ENCODE measurements at places on chromosomes 3 and 15.
A peak's percentile ranks its signal among the peaks of the same experiment; 100 is the strongest.

DNA sequence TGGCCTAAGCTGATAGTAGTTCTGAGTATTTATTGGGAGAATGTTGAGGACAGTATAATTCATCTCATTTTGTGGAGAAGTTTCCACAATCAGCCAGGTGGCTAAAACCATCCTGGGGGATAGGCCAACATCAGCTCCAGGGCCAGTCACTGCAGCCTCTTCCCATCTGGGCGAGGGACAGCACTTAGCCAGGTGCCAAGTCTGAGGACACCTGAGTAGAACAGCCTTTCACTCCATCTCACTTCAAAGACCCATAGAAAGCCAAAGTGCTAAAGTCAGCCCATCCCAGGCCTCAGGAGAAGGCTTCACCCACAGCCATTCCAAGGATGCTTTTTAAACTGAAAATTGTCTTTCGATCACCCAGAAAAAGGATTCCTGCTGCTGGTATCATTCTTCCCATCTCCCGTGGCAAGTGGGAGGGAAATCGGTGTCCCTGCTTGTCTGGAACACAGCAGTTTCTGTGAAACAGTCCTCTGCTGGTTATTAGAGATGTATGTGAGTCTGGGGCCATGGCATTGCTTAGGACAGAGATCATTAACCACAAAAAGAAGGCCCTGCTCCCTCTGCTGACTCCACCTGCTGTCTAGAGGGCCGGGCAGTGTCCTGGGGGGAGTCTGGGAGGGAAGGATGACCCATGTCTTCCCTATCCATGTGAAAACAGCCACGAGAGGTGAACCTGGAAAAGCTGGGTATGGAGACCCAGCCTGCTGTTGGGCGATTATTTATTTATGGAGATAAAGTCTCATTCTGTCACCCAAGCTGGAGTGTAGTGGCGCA lies 9.6 kb downstream of the CALML4 start:
- no peak for DNase-seq

- DNase-seq, result peak; percentile 45
Observed at GRCh38 chr3:50316657-50317242, 5.8 kb downstream of the HYAL2 start.

- DNase-seq, result no peak
Observed at GRCh38 chr3:127817406-127817841, 4.9 kb downstream of the MGLL start.

DNA sequence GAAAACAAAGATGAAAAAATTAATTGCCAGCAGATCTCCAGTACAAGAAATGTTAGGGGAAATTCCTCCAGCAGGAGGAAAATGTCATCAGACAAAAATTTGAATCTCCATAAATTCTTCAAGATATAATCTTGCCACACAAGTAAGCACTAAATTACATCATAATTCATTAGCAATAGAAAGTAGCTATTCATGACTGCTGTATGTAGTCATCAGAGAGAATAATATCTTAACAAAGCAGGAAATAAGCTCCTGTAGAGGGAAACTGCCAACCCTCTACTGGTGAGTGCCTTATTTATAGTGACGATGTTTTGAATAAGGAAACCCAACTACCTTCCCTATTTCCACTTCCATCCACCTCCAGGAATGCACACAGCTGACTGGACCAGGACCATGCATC lies 15.8 kb upstream of the SLC27A2 start:
- DNase-seq, result no peak

DNA sequence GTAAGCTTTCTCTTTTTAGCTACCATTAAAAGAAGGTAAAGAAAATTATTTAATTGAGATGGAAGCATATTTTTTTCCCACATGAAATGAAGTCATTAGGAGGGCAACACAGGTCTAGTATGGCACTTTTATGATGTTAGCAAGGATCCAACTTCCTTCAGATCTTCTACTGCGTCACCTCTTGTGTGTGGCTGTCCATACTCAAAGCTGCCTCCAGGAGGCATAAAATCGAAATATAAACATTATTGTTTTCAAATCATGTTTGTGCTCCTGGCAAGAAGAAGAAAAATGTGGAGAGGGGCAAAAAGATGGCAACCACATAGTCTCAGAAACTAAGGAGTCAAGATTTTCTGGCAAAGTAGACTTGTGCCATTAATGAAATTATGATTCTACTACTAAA lies 791.7 kb upstream of the EPHA6 start:
- no peak for DNase-seq
